Activated CD4-positive, alpha-beta T cell treated with anti-CD3 and anti-CD28 coated beads, Interleukin-2, amount 50 U/mL, for 24 hours (primary cell): ENCODE measurements at places on chromosomes 16 and 17.

DNA sequence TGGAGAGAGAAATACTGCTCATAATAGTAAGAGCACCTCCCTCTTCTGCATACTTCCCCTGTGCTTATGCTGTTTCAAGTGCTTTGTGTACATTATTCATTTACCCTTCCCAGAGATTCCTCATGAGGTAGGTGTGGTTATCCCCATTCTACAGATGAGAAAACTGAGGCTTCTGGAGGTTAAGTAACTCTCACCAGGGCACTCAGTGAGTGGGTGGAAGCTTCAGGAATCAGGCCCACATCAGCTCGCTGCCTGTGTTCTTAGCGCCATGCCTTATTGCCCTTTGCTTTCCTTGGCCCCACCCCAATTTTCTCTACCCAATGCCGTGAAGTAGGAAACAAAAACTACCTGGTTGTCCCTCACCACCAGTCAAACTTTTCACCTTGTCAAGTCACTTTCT, 18.1 kb upstream of the ITGB3 start:
- DNase-seq = no peak

DNA sequence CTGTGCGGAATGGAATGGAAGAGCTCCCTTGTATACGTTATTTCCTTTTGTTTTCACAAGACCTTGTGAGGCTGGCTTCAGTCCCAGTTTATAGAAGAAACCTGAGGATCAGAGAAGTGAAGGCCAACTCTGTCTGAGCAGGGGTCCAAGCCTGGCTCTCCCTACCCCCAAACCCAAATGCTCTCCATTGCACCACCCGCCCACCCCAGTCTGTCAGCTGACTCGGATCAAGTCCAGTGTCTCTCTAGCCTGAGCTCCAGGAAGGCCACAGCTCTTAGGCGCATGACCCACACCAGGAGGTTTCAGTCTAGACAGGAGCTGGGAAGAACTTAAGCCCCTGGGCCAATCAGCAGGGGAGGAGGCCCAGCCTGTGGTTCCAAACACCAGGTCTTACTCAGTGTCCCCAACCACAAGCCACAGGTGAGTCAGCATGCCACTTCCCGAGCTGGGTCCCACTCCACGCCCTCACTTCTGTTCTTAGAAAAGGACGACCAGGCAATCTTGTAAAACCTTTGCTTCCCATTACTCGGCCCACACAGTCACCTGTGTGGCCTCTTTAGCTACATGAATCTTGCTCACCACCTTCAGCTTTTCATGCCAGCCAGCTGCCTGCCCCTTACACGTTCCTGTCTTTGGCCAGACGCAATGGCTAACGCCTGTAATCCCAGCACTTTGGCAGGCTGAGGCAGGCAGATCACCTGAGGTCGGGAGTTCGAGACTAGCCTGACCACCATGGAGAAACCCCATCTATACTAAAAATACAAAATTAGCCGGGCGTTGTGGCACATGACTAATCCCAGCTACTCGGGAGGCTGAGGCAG, 27.8 kb downstream of the TK2 start:
- DNase-seq = peak; percentile 75

DNA sequence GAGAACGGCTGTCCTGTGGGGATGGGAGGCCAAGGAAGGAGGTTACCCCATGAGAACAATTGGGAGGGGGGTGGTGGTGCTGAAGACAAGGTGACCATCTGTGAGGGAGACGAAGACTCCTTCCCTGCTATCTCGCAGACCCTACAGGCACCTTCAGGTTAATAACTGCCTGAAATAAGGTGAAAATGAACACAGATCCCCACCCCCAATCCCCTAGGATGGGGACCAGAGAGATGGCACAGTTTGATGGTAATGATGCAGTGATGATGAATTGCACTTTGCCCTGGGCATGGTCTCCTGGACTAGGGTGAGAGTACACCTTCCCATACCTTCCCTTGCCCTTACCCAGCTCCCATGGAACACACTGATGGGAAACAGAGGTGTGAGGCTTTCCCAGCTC, 1.4 kb upstream of the NAE1 start:
- DNase-seq = no peak

GRCh38 chr17:16104189-16104588, 104.6 kb downstream of the TTC19 start:
- DNase-seq = no peak

DNA sequence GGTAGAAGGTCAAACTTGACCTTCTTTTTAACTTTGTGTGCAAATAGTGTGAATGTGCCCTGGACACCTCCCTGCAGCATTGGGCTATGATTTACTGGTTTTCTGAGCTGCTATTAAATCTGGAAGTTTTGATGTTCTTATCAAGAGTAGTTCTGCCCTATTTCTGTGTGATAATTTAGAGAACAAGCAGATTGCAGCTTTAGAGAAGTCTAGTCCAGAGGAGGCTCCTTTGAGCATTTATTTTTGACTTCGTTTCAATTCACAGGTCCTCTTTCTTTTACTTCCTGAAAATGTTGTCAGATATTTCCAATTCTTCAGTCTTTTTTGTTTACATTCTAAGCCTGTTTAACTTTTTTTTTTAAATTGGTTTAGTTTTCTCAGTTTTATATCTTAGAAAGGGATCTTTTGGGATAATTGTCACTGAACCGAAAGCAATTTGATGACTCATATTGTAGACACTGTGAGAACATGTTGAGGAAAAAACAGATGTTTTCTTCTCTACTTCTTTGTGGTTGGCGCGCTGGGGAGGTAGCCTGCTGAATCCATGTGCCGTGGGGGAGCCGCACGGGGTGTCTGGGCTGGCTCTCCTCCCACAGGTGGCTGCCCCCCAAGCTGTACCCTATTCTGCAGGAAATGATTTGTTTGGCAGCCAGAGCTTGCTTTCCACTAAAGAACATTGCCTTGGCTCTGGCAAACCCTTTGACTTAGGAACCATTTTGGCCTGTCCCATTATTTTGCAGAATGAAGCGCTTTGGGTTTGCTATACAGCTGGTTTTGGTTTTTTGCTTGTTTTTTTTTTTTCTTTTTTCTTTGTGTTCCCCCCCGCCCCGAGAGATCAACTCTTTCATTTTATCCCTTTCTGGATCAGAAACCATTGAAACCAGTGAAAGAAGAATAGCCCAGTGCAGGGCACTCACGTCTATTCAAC, 53.4 kb downstream of the MFSD11 start:
- no peak for DNase-seq

DNA sequence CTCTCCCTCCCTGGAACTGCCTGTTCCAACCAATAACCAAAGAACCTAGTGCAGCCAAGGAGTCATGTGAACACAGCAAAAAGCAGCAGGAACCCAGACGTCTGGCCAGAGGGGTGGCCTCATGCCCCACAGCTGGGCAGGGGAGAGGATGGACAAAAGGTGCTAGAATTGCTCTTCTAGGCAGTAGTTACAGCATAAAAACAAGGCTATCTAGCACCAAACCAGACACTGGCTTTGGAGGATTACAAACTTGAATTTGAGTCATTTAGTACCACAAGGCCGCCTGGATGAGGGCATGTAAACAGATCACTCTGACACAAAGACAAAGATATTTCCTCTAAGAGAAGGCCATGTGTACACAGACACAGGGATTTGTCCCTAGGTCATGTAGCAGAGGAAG, 423.3 kb upstream of the MAF start:
- no peak for DNase-seq

- no peak for DNase-seq
Measured at GRCh38 chr17:49393491-49394255, 21.0 kb downstream of the PHB1 start.

DNA sequence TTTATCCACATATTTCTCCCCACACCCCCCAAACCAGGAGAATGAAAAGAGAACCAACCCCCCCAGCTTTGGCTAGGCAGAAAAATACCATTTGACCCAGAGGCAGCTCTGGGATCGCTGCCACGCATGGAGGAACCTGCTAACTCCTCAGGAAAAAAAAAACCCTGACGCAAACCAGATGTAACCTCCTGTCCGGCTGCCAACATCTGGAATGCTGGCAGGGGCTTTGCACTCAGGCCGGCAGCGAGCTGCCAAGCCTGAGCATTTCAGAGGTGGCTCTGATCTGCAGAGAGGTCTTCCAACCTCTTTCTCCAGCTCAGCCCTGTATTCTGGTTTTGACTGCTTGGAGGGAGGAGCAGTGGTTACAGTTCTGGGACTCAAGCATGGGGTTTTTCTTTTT, 8.2 kb downstream of the IGFBP4 start:
- no peak for DNase-seq

DNA sequence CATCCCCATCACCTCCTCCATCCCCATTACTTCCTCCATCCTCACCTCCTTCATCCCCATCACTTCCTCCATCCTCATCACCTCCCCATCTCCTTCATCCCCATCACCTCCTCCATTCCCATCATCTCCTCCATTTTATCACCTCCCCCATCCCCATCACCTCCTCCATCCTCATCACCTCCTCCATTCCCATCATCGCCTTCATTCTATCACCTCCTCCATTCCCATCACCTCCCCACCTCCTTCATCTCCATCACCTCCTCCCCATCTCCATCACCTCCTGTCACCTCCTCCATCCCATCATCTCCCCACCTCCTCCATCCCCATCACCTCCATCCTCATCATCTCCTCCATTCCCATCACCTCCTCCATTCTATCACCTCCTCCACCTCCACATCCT, 116.4 kb downstream of the SEC14L1 start:
- DNase-seq = no peak

DNA sequence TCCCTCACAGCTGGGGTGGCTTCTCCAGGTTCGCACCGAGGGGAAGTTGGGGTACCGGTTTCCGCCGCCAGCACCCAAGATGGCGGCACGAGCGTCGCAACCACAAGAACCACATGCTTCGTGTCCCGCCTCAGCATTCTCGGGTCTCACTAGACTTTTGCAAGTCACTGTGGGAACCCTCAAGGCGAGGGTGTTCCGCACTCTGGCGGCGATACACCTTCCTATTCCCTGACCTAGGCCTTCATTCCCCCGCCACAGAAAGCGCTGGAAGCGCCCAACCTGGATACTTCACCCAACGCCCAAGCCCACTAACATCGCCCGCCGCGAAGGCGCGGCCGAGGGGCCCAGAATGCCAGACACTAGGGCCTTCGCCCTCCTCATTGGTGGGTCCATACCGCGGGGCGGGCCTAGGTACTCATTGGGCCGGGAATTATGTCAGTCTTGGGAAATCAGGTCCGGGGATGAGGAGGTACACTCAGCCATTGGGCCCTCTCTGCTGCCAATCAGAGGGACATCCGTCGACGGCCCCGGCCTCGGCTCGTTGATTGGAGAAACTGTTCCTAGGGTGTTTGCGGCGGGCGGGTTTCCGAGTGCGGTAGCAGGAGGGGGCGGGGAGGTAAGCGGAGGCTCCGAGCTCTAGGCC, at the start of gene NFE2L1:
Gene NFE2L1 (plus strand): TSS at position 619 of the 643 bp plus-strand sequence. CDS start 2,760 bp downstream, outside the sequence.
- DNase-seq = peak; percentile 98

DNA sequence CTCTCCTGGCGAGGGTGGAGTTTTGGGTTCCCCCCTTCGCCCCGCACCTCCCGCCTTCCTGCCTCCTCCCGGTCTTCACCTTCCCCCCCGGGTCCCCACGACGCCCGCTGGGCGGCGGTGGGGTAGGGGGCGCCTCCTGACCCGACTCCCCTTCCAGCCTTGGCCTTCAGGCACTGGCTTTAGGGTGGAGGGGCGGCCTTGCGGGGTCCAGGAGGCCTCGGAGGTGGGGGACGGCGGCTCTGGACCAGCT, 2.4 kb downstream of the SLC16A3 start:
- no peak for DNase-seq

GRCh38 chr17:76124582-76125390, 16.3 kb downstream of the FOXJ1 start:
- DNase-seq = no peak

DNA sequence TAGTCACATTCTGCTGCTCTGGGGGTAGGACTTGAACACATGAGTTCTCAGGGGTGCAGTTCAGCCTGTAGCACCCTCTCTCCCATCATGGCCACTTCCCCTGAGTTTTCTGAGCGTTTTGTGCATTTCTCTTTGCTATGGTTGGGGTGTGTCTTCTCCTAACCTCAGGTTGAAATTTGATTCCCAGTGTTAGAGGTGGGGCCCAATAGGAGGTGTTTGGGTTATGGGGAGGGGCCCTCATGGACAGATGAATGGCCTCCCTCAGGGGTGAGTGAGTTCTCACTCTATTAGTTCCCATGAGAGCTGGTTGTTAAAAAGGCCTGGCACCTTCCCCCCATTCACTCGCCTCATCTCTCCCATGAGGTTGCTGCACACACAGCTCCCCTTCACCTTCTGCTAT, 101.1 kb downstream of the FOXL1 start:
- DNase-seq = no peak

- DNase-seq = no peak
Measured at GRCh38 chr16:53775821-53776431, 72.0 kb downstream of the FTO start.

DNA sequence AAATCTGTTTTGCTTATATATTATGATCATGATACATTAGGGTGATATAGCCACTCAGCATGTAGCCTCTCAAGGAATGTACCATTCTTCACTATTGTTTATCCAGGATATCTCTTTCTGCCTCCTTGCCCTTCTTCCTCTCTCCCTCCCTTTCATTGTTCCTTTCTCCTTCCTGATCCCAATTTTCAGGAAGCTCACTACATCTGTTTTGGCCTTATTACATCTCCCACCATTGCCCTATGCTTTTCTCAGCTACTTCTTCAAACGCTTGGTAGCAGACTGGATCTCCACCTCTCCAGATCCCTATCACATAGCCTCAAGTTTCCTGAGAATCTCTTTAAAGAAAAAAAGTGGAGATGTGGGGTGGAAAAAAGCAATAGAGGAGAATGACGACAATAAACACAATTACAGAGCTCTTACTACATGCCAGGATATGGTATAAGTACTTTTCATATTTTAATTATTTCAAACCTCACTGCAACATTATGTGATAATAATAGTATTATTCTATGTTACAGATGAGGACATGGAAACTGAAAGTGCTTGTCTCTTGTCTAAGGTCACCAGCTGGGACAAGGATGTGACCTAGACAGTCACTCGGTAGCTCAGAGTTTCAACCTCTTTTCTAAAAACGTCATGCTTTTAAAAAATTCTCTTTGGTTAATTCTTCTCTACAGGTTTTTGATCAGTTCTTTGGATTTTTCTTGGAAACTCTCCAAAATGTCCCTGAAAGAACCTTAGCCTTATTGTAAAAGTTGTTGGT, 959.1 kb downstream of the CDH11 start:
- DNase-seq = no peak

DNA sequence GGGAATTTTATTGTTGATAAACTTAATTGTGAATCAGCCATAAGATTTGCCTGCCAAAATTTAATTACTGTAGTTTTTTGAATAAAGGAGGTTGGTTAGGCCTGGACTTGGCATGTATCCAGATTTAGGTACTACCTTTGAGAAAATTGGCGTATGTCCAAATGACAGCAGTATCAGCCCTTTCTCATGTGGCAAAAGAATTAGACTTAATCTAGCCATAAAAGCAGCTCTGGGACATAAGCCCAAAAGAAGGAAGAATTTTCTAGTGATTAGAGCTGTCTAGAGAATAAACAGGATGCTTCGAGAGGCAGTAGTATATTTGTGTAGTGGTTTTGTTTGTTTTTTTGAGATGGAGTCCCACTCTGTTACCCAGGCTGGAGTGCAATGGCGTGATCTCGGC, 27.7 kb downstream of the PPM1E start:
- no peak for DNase-seq
